ENCODE measurements at places on chromosomes 7 and 10.

DNA sequence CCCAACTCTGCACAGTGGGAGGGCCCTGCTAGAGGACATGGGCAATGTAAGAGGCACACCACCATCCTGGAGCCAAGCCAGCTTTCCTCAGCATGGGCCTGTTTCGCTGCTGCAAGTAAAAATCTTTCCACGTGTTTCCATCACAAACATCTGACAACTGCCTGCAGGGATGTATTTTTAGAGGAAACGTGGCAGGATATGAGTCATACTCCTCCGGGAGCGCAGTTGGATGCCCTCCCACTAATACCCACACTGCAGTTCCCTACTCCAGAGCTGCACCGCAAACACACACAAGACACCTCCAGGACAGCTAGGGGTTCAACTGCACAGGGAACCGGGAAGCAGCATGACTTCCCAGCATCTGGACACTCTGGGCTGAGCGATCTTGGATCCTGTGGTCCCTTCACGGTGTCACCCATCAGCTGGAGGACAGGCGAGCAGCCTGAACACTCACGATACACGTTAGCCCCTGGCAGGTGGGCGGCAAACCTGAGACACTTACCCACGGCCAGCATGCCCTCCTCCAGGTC, 26.1 kb downstream of the PLAC9 start:
- DNase-seq: peak; percentile 69
- peaks cover 17% of the 10 kb centered on the region for H3K4me1 ChIP-seq
- no peaks in the 10 kb centered on the region for H3K36me3 ChIP-seq
- H3K27ac ChIP-seq: peak overlapping the region; percentile 95
- H3K4me3 ChIP-seq: no peak overlapping the region

- no peak for DNase-seq
- no peak overlapping the region for H3K4me3 ChIP-seq
- H3K27me3 ChIP-seq: no peaks in the 10 kb centered on the region
- no peaks in the 10 kb centered on the region for H3K36me3 ChIP-seq
These were observed 110.4 kb upstream of the BMPER start for GRCh38 chr7:33794959-33795358.

GRCh38 chr7:79227044-79227443, 226.4 kb downstream of the MAGI2 start:
- H3K4me1 ChIP-seq: no peaks in the 10 kb centered on the region
- H3K36me3 ChIP-seq: no peaks in the 10 kb centered on the region
- no peak for DNase-seq
- no peaks in the 10 kb centered on the region for H3K27me3 ChIP-seq

DNA sequence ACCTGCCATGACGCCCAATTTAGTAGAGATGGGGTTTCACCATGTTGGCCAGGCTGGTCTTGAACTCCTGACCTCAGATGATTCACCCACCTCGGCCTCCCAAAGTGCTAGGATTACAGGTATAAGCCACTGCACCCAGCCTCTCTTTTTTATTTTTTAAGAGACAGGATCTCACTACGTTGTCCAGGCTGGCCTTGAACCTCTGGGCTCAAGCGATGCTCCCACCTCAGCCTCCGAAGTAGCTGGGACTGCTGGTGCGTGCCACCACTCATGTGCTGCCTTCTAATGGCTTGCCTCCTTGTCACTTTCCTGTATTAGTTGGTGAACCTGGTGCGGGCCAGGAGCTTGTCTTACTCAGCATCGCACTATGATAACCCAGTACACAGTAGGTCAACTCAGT, 27.0 kb downstream of the KLRG2 start:
- H3K36me3 ChIP-seq: no peaks in the 10 kb centered on the region
- H3K27me3 ChIP-seq: no peaks in the 10 kb centered on the region
- H3K4me1 ChIP-seq: no peaks in the 10 kb centered on the region
- no peak overlapping the region for H3K4me3 ChIP-seq
- H3K27ac ChIP-seq: no peak overlapping the region
- DNase-seq: no peak

DNA sequence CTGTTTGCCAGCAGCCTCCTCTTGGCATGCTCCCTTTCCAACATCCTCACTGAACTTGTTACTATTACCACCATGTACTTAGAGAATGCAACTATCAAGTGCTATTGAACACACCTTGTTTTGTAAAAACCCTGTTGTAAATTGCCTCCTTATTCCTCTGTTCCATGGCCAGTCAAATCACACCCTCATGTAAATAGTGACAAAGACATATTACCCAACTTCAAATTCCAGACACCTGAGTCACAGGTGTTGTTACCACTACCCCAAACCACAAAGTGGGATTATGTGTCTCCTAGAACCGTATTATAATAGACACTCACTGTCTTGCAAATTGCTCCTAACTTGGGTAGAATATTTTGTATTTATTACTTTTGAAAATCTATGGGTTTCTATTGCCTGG, 263.2 kb upstream of the C7orf33 start:
- no peaks in the 10 kb centered on the region for H3K27me3 ChIP-seq
- H3K27ac ChIP-seq: no peak overlapping the region
- H3K36me3 ChIP-seq: no peaks in the 10 kb centered on the region
- H3K4me1 ChIP-seq: no peaks in the 10 kb centered on the region

DNA sequence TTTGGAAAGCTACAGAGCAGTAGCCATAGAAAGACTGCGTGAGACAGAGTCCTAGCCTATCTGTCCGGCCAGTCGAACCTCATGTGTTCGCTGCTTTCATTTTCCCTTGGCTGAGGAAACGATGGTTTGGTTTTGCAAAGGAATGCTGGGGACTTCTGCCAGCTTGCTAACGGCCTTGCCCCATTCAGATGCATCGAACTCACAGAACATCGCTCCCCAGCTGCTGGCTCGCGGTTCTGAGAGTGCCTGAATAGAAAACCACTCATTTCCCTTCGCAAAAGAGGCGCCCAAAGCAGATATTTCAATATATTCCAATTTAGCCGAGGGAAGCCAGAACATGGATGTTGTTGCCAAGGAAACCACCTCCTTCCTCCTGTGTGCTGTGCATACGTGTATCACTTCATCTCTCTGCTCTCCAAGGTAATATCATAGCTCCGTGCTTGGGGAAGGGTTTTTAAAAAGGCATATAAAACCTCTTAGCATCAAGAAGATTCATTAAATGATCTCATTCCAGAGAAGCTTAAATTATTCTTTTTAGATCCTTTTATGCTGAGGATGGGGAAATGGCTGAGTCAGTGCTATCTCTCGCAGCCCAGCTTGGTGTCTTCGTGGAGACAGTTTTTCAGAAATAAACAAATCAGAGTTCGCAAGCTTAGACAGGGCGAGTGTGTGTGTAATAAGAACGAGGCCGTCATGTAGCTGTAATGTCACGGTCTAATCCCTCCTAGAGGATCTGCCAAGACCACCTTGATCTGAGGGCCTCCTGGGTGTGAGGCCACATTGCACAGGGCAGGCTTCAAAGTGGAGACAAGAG, 215.2 kb downstream of the RPS24 start:
- no peaks in the 10 kb centered on the region for H3K27me3 ChIP-seq
- no peaks in the 10 kb centered on the region for H3K4me1 ChIP-seq
- H3K27ac ChIP-seq: peak overlapping the region; percentile 45
- H3K4me3 ChIP-seq: peak overlapping the region; percentile 25
- DNase-seq: no peak

- no peaks in the 10 kb centered on the region for H3K4me1 ChIP-seq
- no peak overlapping the region for H3K4me3 ChIP-seq
- DNase-seq: no peak
- no peaks in the 10 kb centered on the region for H3K27me3 ChIP-seq
These were observed 614.7 kb downstream of the DNAJB6 start for GRCh38 chr7:157951300-157952049.
